ENCODE measurements at places on chromosomes 7 and 10.

DNA sequence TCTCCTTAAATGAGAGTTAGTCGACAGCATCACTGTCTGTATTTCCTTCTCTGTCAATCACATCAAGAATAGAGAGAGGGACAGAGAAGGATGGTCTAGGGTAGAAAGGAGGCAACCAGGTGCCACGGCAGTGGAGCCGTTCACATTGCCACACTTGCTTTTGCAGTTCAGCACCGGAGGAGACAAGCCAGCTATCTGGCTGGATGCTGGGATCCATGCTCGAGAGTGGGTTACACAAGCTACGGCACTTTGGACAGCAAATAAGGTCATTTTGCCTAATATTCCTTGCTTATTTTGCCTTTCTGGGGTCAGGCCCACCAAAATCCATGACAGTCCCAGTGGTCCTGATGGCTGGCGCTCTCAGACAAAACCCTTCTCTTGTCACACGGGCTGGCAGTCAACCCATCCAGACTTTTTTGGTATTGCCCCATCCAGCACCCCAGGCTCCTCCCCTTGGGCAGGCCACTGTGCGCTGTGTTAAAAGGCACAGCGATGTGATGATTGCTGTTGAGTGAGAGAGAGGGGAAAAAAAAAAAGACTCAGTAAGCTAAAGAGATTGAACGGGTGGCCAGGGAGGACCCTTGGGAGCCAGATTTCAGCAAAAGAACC is 8.4 kb downstream of the CPA2 start:
- peak; percentile 66 for DNase-seq

- no peak for DNase-seq
Measured at GRCh38 chr10:29344073-29344820, 55.4 kb downstream of the LYZL1 start.

- DNase-seq: no peak
Measured at GRCh38 chr10:70781461-70782051, 3.6 kb downstream of the TBATA start.

DNA sequence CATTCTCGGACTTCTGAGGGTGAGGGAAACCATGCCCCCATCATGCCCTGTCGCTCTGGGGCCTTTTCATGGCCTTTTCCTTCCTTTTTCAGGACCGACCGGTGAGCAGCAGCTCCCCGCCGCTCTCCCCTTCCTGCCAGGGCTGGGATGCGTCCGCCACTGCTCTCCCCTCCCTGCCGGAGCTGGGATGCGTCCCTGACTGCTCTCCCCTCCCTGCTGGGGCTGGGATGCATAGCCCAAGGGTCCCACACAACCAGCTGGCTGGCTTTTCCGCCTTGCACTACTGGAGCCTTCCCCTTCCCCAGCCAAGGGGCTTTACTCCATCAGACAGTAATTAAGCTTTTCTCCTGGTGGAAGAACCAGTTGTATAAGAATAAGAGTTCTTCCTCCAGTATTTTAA is 129.7 kb upstream of the COBL start:
- DNase-seq: peak; percentile 60

DNA sequence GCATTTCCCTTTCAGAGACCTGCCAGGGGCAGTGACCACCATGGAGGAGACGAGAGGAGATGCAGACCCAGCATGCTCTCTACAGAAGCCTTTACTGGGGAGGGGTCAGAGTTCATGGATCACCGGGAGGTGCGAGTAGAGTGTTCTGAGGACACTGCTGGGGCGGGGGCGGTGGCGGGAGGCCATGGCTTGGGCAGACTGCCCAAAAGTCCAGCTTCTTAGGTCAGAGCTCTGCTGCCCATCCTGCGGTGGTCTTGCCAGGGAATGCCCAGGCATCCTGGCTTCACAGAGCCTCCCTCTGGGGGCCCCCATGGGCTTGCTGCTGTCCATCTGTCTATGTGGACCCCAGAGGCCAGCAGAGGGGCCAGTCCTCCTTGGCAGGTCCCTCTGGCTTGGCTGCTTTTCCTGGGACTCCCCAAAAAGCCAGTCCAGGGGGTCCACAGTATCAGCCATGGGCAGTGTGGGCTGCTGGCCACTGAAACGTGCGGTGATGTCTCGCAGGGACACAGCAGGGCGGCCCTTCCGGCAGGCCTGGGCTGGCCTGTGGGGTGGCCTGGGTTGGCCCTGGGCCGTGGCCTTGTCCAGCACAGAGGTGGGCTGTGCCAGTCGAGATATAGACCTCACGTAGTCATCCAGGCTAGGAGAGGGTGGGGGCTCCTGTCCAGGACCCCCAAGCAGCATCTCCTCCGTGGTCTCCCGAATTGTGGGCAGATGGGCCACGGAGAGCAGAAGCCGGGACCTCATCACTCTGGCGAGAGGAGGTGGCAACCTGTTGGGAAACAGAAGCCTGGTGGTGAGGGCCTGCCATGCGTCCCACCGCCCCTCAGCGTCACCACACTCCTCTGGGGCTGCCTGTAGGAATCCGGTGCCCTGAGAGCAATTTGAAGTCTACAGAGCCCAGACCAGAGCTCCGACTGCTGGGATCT is 1.1 kb downstream of the DEPP1 start:
- DNase-seq: no peak

GRCh38 chr10:126227762-126228134 is 160.5 kb downstream of the ADAM12 start:
- no peak for DNase-seq

DNA sequence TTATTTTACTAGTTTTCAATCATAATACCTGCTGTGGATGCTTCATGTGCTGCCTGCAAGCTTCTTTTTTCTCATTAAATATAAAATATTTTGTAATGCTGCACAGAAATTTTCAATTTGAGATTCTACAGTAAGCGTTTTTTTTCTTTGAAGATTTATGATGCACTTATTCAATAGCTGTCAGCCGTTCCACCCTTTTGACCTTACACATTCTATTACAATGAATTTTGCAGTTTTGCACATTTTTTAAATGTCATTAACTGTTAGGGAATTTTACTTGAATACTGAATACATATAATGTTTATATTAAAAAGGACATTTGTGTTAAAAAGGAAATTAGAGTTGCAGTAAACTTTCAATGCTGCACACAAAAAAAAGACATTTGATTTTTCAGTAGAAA is 103.0 kb downstream of the PTEN start:
- DNase-seq: no peak

GRCh38 chr7:36153571-36154097 is 580 bp downstream of the EEPD1 start:
- no peak for DNase-seq

DNA sequence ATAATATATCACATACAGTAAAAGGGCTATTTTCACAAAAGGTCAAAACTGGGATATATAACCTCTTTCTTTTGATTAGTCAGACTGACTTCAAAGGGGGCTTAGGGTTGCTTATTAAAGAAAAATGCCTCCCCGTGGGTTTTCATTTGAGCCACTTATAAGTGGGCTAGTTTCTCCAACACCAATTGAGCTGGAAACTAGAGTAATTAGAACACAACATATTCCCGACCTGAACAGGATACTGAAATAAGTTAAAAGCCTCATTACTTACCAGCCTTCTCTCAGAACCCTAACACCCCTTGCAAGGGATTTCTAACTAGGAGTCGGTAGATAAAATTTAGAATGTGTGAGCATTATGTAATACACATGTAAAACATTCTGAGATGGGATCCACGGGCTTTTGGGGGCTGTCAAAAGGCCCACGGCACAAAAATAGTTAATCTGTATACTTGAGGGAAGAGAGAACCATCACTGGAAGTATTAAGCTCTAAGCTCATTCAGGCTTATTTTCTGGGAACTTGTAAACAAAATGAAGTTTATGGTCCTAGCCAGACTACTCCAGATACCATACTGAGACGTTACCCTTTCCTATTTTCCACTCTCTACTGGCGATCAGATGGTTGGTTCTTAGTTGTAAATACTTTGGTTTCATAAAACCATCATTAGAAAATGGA is 29.3 kb upstream of the KMT2E start:
- DNase-seq: no peak

DNA sequence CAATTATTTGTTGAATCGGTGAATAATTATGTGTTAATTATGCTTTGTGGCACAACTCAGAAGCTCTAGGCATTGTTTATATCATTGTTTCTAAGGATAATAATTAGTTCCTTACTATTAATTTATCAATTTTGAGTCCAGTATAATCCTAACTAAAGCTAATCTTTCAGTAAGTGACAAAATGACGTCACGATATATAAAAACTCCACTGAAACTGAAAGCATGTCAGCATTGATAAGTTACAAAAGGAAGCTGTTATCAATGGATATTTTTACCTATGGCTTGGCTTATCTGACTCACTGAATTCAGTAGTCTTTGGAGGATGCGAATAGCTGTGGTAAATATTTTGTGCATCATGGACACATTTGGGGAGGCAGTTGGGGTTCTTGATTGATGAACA is 793.1 kb downstream of the NXPH1 start:
- no peak for DNase-seq

DNA sequence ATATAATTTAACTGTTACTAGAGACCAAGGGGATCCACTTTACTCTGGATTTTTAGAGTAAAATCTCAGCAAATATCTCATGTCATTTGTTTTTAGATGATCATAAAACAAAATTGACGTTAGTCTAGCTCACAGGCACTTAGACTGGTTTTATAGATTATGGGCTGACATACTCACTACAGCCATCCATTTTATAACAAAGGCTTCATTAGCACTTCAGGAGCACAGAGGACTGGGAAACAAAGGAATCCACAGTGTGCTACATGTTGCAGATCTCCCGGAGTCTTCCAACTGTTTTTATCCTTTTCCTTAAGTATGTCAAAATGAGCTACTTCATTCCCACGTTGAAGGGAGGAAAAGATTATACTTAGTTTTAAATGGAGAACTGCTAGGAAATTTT is 15.9 kb upstream of the SCRN1 start:
- DNase-seq: no peak
